ENCODE measurements at places on chromosomes 1 and 21. TPM values are rescaled to one million over a fixed set of nuclear protein-coding genes. Genes with fewer than 3 reads are reported as not detected.

Gene AHDC1
- 29.2 TPM for total RNA-seq

Gene UMODL1
- not detected for total RNA-seq

Gene CCSAP
- total RNA-seq: 0.94 TPM

Gene TMPRSS15
- total RNA-seq: not detected

Gene S100A7A
- total RNA-seq: not detected

All from heart left ventricle (tissue), 16 donors.